AG04449 (cell line): ENCODE measurements at places on chromosomes 12 and 14.

DNA sequence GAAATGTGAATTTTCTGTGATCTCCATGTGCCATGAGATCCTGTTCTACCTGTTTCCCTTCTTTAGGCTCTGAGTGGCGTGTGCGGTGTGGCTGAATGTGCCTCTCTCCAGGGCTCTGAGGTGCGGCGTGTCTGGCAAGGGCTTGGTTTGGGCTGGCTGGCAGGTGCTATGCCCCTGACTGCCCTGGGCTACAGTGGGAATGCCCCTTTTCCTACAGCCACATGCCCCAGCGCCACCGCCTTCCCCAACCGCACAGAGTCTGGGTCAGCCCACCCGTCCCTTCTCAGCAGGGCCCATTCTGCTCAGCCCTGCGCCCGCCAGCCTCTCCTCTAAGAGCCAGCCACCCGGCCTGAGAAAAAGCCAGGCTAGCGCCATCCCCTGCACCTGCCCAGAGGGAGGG, 24.7 kb downstream of the BTBD6 start:
- DNase-seq: no peak

DNA sequence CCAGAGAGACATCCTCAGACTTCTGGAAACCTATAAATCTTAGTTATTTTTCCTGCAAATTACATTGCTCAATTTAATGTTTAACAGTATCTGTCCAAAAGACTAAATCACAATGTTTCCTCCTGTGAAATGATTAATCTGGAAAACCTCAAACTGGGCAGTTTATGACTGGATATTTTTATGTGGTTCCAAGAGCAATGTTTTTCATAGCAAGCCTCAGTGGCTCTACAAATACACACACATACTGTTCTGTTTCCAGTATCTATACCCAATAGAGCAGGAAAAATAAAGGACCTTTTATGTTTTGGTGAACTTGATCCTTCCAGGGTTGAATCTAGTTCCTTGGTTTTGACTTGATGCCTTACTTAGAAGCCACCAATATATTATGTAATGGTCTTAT, 9.2 kb downstream of the NID2 start:
- no peak for DNase-seq

- no peak for DNase-seq
Measured at GRCh38 chr14:55451398-55451797, 11.0 kb upstream of the TBPL2 start.

DNA sequence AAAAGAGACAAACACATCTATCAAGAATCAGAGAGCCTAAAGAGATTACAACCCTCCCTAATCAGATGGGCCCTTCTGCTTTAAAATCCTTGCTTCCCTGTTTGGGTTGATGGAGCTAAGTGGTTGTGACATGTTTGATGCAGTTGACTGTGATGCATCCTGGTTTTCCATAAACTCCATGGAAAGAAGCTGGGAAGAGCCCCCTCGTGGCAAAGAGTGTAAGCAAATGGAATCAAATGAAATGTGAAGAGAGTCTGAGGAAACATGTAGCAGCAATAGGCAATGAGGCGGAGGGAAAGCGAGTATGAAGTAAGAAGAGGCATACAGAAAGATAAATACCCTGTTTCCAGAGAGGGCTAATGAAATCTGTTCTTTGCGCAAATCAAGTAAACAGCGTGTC, 70.4 kb upstream of the SLCO1C1 start:
- no peak for DNase-seq

DNA sequence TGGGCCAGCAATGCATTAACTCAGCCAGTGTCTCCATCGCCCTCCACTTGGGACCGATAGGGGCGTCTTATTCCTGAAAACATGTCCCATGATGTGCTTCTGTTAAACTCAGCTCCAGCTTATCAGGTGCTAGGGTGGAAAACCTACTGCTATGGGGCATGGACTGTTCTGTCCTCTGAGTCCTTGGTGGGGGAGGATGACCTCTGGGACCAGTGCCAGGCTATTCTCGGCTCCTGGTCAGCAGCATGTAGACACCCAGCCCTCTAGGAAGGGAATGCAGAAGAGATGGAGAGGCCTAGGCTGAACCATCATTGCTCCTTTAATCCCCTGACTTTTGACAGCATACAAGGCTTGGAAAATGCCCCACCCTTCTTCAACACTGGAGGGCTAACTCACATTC, 486.2 kb downstream of the MED13L start:
- no peak for DNase-seq

- DNase-seq: no peak
Measured at GRCh38 chr14:81301371-81301770, 80.6 kb upstream of the GTF2A1 start.

DNA sequence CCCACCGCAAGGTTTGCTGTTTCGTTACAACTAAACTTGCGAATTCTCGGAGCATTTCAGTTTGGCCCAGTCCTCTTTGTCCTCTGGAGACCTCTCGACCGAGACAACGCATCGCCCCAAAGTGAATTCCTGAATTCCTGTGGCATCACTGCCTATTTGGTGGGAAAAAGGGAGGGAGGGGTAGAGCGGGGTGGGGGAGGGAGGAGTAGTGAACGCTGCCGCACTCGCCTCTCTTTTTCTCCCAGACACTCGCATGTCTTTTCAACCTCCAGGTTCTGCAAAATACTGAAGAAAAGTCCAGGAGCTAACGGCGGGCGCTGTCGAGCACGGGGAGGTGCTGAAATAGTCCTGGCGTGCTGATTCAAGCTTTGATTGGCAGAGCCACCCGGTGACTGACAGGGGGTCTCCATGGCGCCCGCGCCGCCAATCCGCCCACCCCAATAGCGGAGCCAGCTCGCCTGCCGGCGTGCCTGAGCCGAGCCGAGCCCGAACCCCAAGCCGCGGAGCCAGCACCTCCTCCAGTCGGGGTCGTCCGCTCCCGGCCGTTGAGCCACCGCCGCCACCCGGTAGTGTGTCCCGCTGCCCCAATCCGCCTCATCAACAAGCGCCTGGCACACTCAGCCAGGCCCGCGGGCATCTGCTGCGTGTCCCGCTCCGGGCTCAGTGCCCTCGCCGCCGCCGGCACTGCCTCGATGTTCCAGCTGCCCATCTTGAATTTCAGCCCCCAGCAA, at the start of gene SIX6:
TSS of gene SIX6 (plus strand) at position 440 of the 731 bp plus-strand sequence. CDS start at position 693, 253 bp downstream.
- DNase-seq: no peak

DNA sequence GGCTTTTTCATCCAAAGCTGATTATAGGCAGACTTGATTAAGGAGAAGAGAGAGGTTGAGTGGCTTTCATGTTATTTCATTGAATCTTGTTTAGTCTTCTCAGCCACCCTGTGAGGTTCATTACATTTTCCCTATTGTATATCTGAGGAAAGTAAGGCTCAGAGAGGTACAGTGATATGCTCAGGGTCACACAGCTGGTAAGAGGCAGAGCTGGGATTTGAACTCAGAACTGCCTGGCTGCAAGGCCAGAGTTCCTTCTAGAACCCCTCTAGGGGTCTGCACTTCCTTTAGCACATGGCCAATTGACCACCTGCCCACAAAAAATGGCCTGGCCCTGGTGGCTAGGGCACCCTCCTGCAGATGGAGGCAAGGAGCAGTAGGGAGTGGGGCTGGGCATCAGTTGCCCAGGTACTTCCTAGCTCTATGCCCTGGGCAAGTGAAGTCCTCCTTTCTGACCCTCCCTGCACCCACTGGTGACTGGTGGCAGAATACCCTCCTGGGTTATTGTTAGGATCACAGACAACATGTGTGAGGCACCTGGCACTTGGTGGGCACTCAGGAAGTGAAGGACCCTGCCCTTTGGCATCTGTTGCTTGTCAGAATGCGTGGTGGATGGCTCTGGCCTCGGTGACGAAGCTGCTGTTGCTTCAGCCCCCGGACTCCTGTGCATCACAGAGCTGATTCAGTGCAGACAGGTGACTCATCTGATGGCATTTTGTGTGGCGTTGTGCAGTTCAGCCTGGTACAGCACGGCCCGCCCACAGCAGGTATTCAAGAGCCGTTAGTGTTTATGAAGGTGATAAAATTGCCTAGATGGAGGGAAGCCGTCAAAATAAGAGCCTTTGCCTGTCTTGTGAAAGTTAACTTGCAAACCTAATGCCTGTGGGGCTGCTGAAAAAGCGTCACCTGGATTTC, 115.8 kb downstream of the SLC25A47 start:
- DNase-seq: peak; percentile 59

DNA sequence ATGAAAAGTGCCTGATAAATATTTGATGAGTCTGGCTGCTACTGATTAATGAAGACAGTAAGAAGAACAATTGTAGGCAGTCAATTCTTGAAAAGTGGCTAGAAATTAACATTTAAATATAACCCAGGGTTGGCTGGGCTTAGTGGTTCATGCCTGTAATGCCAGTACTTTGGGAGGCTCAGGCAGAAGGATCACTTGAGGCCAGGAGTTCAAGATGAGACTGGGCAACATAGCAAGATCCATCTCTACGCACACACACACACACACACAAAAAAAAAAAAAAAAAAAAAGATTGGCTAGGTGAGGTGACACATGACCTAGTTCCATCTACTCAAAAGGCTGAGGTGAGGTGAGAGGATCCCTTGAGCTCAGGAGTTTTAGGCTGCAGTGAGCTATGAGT, 7.9 kb upstream of the PLBD1 start:
- no peak for DNase-seq

GRCh38 chr14:53951627-53952303, 4.9 kb downstream of the BMP4 start:
- no peak for DNase-seq

- no peak for DNase-seq
Measured at GRCh38 chr12:4151362-4152121, 122.0 kb upstream of the CCND2 start.

DNA sequence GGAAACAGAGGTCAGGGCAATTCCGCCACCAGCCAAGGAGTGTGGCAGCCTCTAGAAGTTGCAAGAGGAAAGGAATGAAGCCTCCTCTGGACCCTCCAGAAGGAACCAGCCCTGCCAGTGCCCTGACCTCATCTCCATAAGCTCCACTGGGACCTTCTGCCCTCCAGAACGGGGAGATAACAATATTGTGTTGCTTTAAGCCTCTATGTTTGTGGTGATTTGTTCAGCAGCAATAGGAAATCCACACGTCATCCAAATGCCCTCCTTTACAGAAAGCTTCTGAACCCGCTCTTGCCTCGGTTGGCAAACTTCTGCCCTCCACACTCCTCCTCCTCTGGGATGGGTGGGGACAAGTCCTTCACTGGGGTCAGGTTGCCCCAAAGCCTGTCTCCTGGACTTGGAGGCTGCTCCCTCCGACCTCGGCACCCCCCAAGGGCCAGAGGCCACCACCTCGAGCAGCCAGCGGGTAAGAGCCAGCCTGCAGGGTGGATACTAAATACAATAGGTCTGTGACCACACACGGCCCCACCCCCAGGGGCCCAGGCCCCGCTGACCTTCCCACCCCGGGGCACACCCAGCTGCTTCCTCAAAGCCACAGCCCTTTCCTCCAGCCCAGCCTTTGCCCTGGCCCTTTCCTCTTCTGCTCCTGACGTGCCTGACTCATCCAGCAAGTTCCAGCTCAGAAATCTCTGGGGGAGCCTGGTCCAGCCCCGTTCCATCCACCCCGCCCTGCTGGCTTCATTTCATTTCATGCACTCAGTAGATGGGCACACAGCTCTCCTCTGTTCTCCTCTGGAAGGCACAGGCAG, 58.7 kb upstream of the NCOR2 start:
- DNase-seq: no peak

- no peak for DNase-seq
Measured at GRCh38 chr12:43316520-43316919, 235.5 kb downstream of the ADAMTS20 start.

DNA sequence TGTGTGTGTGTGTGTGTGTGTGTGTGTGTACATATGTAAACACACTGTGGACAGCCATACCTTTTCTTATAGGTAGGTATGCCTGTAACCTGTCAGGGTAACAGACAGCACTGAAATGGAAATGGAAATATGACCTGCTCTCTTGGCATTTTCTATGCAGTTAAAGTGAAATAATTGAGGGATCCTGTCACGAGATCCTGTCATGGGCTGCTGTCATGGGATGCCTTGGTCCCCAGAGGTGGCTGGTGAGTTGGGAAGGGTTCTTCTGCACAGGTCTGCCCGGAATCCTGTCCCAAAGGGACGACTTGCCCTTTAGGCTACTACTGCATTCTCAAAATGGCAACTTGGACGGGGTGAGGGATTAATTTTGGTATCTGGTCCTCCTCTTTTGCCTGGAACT, 47.3 kb downstream of the ELK3 start:
- no peak for DNase-seq

DNA sequence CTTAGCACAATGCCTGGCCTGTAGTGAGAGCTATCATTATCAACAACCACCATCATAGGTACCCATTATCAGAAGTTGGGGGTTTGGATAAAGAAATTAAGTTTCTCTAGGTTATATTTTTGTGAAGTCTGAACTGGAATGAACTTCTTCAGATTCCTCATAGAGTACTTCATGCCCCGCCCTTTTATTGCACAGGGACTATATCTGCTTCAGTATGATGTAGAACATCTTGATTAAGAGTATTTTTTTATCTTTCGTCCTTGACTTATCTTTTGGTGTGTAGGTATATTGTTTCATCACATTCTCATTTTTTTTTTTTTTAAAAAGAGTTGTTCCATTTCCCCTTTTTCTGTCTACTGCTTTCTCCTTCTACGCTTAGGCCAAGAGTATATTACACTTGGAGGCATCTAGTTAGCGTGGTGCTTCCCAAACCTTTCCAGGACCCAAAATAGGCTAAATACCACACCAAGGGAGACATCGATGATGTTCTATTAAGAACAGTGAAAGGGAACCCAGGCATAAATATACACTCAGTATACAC, 467.5 kb downstream of the ZFP36L1 start:
- no peak for DNase-seq

GRCh38 chr12:12661086-12661856, 34.7 kb downstream of the GPR19 start:
- peak; percentile 65 for DNase-seq

DNA sequence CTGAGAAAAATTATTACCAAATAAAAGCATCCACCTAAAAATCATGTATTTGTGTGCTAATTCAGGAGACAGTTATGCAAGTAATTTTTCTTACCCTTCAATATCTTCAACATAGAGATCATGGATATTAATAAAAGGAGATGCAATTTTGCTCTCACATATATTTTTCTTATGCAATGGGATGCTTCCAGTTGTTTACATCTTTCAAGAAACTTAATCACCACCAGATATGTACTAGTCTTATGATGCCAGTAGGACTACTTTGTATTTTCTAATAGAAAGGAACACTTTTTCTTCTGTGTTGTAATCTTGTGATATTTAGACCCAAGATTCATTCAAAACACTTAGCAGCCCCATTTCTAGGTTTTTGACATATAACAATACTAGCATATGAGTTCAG, 107.6 kb downstream of the NAV3 start:
- no peak for DNase-seq

- DNase-seq: no peak
Measured at GRCh38 chr12:53103860-53104305, 597 bp downstream of the SOAT2 start.

- DNase-seq: no peak
Measured at GRCh38 chr14:75769047-75769685, 108.1 kb downstream of the TTLL5 start.

GRCh38 chr14:55381040-55381439, 30.6 kb downstream of the ATG14 start:
- DNase-seq: no peak

GRCh38 chr12:1525858-1526257, 68.5 kb downstream of the FBXL14 start:
- DNase-seq: no peak
